NCI-H1930 (cell line): ENCODE measurements at places on chromosomes 5 and 9.

GRCh38 chr5:33721491-33722200, 170.1 kb downstream of the ADAMTS12 start:
- DNase-seq: no peak

- DNase-seq: no peak
These were observed 113.0 kb upstream of the ANKRD55 start for GRCh38 chr5:56346044-56346710.

- no peak for DNase-seq
These were observed 564 bp downstream of the SLC25A25 start for GRCh38 chr9:128068386-128069205.

DNA sequence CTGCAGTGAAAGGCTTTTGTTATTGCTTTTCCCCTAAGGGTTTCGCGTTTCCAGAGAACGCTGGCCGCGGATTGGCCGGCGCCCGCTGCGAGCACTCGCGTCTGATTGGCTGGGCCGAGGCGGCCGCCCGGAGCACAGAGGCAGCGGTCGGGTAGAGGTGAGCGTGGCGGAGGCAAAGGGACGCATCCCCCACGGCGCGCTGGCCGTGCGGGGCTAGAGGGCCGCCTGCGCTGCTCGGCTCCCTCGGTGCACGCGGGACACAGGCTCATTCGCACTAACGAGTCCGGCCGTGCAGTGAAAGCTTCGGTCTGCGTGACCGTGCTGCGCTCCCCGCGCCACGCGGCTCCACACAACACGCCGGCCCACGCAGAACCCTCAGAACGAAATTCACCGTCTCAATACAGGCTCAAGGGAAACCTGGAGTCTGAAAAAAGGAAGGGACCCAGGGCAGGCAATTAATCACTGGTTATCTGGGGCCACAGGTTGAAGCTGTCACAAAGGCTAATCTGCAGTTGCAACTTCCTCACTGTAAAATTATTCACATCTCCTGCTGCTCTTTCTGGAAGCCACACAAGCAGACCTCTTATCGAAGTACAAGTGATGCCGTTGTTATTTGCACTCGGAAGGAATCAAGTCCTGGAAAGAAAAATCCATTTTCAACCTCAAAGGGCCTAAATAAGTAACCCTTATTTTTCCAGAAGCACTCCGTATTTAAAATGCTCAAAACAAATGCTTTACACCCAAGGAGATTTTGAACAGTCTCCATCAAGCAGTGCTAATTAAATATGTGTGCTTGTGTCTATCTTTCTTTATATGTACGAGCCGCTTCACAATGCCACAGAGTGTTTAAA, 94.6 kb downstream of the ZNF608 start:
- DNase-seq: no peak

GRCh38 chr9:124553738-124554137, 46.5 kb upstream of the NR5A1 start:
- no peak for DNase-seq

GRCh38 chr9:93294011-93294410, 110.1 kb downstream of the WNK2 start:
- DNase-seq: no peak

- peak; percentile 1 for DNase-seq
These were observed 136.1 kb upstream of the CLINT1 start for GRCh38 chr5:157994906-157995519.

DNA sequence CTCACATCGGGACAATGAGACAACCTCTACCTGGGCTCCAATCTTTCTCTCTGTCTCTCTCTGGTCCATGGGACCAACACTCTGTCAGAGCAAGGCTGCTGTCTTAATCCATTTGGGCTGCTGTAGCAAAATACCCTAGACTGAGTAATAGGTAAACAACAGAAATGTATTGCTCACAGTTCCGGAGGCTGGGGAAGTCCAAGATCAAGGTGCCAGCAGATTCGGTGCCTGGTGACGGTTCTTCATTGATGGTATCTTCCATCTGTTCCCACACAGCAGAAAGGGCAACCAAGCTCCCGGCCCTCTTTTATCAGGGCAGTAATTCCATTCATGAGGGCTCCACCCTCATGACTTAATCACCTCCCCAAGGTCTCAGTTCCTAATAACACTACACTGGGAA, 61.3 kb upstream of the SPOCK1 start:
- DNase-seq: no peak
